ENCODE measurements at places on chromosomes 6 and 20.

- DNase-seq, result no peak
Measured at GRCh38 chr20:52755744-52756143, 216.4 kb upstream of the TSHZ2 start.

GRCh38 chr6:37705239-37706051, 7.8 kb upstream of the MDGA1 start:
- peak; percentile 74 for DNase-seq

DNA sequence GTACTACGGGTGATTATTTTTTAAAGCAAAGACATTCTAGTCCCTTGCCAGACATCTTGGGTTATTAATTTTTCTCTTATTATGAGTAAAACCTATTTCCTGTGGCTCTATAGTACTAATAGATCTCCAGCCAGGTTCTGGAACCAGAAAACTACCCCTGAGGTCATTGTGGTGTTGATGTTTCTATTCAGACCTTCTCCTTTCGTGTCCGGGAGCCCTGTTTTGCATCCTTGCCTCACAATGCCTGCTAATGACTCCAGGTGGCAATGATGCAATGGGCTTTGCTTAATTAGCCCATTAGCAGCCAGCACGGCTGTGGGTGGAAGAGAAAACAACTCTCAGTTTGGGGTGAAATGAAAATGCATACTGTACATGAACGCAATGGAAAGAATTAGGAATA, 62.9 kb upstream of the ARG1 start:
- no peak for DNase-seq

- DNase-seq, result no peak
Measured at GRCh38 chr6:154070657-154071056, 31.6 kb downstream of the OPRM1 start.

Data from activated gamma-delta T cell treated with Interleukin-2 at 50 U/mL for 16 hours (primary cell).